ENCODE measurements at places on chromosomes 11 and 22.

DNA sequence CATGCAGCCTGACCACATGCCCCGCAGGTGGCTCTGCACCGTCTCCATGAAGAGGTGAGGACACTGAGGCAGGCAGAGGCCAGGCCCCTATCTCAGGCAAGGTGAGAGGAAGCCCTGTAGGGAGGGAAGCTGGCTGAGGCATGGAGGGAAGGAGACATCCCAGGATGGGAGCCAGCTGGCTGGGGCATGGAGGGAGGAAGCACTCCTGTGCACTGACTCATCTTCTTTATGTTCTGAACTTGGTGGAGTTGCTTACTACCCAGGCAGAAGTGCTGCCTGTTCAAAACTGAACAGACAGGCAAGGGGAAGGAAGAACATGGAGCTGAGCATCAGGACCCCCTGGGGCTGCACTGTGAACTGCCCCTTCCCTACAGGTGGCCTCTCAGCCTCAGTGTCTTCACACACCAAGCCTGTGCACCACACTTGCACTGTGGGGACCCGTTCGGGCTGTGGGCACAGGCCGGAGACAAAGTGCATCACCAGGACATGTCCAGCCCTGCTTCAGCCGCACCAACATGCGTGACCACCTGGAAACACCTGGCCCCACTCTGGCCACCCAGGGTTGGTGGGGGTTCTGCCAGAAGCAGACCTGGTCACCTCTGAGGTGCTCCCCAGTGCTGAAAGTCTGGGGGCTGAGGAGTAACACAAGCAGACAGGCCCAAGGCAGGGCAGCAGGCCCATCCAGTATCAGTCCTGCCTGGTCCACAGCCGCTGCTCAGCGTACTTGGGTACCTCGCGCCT is 55.5 kb downstream of the DGCR2 start:
- no peak for DNase-seq

- no peak for DNase-seq
Observed at GRCh38 chr11:61485080-61485479, 23.5 kb upstream of the LRRC10B start.

GRCh38 chr11:132551016-132551415 is 981.3 kb downstream of the OPCML start:
- no peak for DNase-seq

GRCh38 chr11:76560219-76560618 is 110.3 kb downstream of the LRRC32 start:
- DNase-seq: no peak

DNA sequence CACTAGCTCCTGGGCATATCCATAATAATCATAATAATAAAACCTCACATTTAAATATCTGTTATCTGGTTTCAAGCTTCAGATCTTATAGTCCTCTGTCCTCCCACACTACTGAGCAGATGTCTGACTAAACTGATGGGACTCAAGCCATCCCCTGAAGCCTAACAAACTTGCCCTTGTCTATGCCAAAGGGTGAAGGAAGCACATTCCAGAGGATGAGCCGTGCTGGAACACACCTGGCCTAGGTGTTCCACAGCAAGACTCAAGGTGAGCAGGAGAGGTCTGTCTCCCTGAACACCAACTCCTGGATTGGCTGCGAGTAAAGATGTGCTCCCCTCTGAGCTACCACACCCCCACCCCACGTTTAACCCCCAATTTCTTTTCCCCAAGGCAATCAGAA is 14.7 kb downstream of the SCUBE2 start:
- no peak for DNase-seq

DNA sequence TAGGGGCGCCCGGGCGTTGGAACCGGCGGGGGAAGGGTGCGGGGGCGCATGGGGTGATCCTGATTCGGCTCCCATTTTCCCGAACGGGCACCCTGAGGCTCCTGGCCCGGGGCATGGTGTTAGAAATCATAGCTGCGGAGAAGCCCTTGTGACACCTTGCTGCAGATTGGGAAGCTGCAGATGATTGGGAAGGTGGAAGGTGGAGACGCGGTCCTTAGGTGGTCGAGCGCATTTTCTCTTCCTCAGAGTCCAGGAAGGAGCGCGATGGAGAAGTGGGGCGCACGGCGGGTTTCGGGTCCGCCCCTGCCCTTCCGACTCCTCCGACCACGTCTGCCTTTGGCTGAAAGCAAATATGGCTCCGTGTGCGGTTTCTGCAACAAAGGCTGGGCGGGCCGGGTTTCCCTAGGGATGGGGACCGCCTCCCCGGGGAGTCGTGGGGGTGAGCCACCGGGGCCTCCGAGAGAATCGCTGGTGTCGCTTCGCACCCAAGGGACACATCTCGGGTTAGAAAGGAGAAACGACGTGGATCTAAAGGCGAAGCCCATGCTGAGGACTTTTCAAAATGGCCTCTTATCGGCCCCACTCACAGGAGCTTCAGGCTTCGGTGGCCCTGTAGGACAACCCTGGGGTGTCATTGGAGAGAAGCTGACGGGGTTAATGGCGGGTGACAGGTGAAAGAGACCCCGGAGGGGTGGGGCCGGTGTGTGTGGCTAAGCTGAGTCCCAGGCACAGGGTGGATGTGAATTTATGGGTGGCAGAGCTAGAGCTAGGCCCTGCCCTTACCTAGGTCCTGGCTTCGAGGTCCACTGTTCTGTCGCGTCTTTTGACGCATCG is 707 bp upstream of the FTH1 start:
- peak; percentile 73 for DNase-seq

All from NCI-H69 (cell line).